SK-N-SH treated with all-trans-retinoic acid at 6 μM for 48 hours (cell line): ENCODE measurements at places on chromosomes 7 and 10.

GRCh38 chr10:98172495-98172894, 38.0 kb downstream of the R3HCC1L start:
- ATAC-seq, result no peak

DNA sequence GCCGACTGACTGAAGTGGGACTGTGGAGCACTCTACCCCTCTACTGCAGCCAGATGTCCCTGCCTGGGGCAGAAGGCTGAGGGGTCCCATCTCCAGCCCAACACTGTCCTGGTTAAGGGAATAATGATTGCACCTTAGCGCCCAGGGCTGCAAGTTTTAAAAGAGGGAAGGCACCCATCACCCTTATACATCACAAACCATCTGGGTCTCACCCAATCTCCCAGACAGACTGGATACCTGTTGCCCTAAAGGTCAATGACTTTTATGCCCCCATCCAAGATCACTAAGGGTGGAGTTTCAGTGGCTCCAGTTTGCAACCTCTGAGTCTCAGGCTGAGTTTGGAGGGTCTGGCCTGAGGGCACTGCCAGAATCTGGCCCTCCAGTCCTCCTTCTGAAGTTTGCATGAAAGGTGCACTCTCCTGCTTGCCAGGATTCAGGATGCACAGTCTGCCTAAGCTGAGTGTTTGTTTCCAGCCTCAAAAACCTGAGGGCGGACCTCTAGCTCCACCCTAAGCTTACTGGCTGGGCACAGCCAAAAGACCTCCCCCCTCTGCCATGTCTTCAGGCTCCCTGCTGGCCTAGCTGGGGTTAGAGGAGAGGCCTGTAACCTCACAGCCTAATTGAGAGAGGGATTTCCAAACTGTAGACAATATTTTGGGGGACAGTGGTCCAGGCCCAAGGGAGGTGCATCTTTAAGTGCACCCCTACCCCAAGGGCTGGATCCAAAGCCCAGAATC, 2.5 kb upstream of the EMX2 start:
- no peak for ATAC-seq

DNA sequence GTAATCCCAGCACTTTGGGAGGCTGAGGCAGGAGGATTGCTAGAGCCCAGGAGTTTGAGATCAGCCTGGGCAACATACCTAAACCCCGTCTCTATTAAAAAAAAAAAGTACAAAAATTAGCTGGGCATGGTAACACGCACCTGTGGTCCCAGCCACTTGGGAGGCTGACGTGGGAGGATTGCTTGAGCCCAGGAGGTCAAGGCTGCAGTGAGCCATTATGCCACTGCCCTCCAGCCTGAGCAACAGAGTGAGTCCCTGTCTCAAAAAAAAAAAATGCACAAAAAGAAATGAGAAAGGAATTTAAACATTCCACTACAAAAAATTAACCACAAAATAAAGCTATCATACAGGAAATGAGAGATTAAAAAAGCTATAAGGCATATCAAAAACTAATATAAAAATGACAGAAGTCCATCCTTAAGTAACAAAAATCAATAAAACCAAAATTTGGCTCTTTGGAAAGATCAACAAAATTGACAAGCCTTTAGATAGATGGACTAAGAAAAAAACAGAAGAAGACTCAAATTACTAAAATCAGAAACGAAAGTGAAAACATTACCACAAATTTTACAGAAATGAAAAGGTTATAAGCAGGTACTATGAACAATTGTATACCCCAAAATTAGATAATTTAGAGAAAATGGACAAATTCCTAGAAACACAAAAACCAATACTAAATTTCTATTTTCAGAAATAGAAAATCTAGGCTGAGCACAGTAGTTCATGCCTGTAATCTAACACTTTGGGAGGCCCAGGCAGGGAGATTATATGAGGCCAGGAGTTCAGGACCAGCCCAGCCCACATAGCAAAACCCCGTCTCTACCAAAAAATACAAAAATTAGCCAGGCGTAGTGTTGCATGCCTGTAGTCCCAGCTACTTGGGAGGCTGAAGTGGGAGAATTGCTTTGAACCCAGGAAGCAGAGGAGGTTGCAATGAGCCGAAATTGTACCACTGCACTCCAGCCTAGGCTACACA, 42.4 kb upstream of the NANOS1 start:
- ATAC-seq, result no peak

- no peak for ATAC-seq
Measured at GRCh38 chr7:115097175-115097671, 175.3 kb downstream of the MDFIC start.

DNA sequence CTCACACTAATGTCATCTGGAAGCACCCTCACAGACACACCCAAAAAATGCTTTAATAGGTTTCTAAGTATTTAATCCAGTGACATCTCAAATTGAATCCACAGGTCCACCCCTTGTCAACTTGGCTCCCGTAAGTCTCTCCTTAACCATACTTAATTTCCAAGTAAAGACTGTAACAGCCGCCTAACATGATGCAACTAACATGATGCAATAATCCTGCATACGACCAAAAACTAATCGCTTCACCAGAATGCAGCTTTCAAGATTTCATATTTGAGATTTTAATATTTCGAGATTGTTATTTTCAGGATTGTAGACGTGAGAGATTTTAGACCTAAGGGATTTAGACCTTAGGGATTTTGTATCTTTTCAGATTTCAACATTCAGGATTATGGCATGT, 3.7 kb upstream of the HDAC9 start:
- no peak for ATAC-seq

- no peak for ATAC-seq
Measured at GRCh38 chr10:126169899-126170298, 218.4 kb downstream of the ADAM12 start.

DNA sequence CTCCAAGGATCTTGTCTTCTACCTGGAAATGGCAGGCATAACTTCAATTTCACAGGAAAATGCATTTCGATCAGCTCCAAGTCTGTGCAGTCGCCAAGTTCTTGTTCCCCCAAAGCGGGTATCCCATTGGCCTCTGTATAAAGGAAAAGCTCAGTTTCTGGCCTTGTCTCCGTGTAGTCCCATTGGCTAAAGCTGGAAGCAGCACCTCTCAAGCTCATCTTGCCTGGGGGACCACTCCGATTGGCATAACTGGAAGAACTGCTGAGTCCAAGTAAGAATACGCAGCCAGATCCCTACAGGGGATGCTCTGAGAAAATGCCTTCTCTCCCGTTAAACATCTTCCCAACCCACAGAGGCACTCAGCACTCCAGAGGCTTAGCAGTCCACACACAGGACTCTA, 205.2 kb downstream of the GFRA1 start:
- no peak for ATAC-seq
